ENCODE measurements at places on chromosomes 6 and 20. TPM values are rescaled to one million over a fixed set of nuclear protein-coding genes. Genes with fewer than 3 reads are reported as not detected.

The BFSP1 gene
- 1.7 TPM for total RNA-seq

GRCh38 chr6:90123831-90124230 lies 172.8 kb downstream of the BACH2 start:
- no peak for DNase-seq

DNA sequence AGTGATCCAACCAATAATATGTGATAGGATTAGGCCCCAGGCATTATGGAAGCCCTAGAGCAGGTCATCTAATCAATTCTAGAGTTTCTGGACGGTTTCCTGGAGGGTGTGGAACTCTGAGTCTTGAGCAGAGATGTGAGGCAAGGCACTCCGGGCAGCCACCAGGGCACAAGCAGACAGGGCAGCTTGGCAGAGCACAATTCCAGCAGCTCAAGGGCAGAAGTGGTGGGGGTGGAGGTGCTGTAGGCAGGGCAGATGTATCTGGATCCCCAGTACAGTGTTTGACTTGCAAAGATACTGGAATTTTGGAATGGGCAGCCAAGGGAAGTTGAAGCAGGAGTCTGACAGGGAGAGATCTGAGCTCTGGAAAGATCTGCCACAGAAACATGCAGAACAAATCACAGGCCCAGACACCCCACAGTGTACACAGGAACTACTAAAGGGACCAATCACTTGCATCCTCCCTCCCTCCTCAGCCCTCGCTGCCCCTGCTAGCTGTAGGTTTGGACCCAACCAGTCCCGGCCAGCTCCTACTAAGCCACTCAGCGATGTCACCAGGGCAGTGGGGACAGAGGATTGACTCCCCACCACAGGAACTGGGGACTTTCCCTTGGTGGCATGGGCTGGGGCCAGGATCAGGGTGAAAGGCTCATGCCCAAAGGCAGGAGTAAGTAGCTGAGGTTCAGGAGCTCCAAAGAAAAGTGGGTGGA lies 47.0 kb downstream of the TFEB start:
- DNase-seq, result no peak

- DNase-seq, result no peak
Measured at GRCh38 chr6:40957616-40958492, 81.2 kb downstream of the UNC5CL start.

DNA sequence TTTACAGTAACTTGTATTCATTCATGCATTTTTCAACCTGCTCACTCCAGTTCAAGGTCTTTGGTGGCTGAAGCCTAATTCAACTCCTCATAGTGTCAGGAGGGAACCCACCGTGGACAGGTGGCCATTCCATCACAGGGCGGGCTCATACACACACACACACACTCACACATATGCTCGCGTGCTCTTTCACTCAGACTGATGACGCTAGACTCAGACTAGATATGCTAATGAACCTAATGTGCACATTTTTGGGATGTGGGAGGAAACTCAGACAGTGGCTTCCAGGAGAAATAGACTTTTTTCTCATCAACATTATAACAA lies 56.7 kb downstream of the TRIM27 start:
- DNase-seq, result no peak

- peak; percentile 22 for DNase-seq
Measured at GRCh38 chr6:170176898-170177771, 113.7 kb downstream of the DLL1 start.

GRCh38 chr20:32767418-32768198 lies 5.4 kb downstream of the DNMT3B start:
- DNase-seq, result no peak

GRCh38 chr6:158744986-158745430 lies 74.2 kb downstream of the EZR start:
- no peak for DNase-seq

GRCh38 chr20:23147964-23148730 lies 62.0 kb upstream of the CD93 start:
- DNase-seq, result no peak

The SFTA2 gene
- total RNA-seq, result 374 TPM

The OR10C1 gene
- not detected for total RNA-seq

The RAET1G gene
- total RNA-seq, result 0.61 TPM

DNA sequence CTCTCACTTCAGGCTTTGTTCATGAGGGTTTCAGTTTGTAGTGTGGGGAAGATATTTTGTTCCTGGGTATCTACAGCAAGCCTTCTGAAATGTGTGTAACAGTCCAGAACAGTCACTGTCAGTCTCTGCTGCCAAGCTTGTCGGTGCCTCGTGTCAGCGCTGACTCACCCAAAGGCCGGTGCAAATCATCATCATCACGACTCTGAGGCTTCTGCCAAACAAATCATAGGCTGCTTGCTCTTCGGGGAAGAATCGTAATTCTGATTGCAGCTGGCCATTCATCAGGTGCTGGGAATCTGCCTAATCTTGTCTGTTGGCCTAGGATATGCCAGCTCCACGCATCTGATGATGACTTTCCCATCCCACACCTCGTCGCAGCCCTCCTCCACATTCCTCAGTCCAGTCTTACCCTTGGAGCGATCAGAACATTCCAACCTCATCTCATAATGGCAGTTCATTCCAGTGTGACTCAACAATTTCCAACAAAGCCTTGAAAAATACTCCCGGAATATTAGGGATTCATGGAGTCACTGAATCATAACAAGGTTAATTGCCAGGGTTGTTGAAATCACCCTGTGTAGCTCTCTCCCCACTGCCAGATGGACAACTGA lies 40.9 kb downstream of the ALDH8A1 start:
- peak; percentile 21 for DNase-seq

The GABRR1 gene
- total RNA-seq, result not detected

GRCh38 chr6:129543981-129544380 lies 166.0 kb downstream of the ARHGAP18 start:
- DNase-seq, result no peak

The TAGAP gene
- 8.9 TPM for total RNA-seq

GRCh38 chr20:24392612-24393011 lies 76.8 kb upstream of the SYNDIG1 start:
- DNase-seq, result no peak

The C6orf58 gene
- total RNA-seq, result not detected

The MROH8 gene
- 3.3 TPM for total RNA-seq

DNA sequence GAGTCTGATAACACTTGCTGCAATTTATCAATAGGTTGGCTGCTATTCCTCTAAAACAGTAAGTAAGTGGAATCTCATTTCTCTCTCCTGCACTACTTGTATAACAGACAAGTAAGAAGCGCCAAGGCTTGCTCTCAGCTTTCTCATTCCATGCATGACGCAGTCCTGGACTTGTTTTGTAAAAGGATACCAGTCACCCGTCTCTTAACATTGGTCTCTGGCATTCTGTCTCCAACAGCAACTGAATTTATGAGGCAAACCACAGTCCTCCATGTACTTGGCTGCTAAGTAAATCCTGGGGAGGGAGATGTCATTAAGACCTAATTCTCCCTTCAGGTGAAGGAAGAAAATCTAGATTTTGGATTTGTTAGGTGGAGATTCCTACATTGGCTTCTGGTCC lies 115.4 kb downstream of the OPN5 start:
- no peak for DNase-seq

- DNase-seq, result no peak
Measured at GRCh38 chr20:18403269-18403668, 63.6 kb downstream of the DZANK1 start.

The HUS1B gene
- 1.2 TPM for total RNA-seq

DNA sequence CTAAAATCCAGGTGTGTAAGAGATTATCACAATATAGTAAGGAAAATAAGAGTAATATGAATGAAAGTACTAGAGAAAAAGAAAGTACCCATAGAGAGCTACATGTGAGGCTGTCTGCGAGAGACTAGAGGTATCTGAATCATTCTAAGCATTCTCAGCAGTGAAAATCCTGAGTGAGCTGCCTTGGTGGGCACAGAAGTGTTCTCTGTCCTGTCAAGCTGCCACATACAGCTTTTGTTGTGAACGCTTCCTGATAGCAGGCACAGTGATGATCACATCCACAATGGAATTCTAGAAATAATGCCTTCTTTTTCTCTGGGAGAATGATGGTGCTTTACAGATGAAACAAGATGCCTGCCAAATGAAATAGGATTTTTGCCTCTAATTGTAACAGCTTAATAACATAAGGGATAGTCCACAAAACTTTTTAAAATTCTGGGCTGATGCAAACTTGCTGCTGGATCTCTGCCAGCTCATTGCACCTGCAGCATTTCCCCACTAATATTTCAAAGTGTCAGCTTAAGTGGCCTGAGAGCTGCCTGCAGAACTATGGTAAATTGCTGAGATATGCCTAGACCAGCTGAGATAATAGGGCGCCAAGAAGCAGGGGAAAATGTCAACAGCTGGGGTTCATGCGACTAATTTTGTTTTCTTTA lies 620.5 kb downstream of the DOK5 start:
- no peak for DNase-seq

The GNAS-AS1 gene
- total RNA-seq, result 0.80 TPM

DNA sequence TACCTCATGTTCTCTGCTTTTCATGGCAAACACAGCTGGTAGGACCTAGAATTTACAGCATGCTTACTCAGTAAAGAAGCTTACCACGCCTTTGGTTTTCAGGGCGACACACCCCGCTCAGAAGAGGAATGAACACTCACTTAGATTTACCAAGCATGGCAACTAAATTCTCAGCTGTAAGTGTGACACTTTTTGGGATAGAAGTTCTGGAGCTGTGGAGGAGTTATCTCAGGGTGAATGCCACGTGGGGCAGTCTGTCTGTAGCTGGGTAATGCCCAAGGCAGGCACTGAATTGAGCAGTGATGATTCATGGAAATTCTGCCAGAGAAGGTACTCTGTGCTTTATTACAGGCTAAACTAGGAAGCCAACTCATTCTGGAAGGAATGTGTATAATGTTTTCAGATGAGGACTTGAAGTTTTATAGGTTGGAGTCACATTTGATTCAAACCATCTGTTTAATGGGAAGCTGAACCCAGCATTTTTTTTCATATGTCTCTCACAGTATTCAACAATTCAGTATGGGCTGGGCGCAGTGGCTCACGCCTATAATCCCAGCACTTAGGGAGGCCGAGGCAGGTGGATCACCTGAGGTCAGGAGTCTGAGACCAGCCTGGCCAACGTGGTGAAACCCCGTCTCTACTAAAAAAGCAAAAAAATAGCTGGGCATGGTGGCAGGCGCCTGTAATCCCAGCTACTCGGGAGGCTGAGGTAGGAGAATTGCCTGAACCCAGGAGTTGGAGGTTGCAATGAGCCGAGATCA lies 3.5 kb upstream of the PRIM2 start:
- no peak for DNase-seq

GRCh38 chr20:24723647-24724352 lies 225.3 kb upstream of the CST7 start:
- DNase-seq, result no peak

The WFDC10B gene
- total RNA-seq, result 2.0 TPM

GRCh38 chr20:63409066-63409833 lies 48.1 kb upstream of the CHRNA4 start:
- no peak for DNase-seq

DNA sequence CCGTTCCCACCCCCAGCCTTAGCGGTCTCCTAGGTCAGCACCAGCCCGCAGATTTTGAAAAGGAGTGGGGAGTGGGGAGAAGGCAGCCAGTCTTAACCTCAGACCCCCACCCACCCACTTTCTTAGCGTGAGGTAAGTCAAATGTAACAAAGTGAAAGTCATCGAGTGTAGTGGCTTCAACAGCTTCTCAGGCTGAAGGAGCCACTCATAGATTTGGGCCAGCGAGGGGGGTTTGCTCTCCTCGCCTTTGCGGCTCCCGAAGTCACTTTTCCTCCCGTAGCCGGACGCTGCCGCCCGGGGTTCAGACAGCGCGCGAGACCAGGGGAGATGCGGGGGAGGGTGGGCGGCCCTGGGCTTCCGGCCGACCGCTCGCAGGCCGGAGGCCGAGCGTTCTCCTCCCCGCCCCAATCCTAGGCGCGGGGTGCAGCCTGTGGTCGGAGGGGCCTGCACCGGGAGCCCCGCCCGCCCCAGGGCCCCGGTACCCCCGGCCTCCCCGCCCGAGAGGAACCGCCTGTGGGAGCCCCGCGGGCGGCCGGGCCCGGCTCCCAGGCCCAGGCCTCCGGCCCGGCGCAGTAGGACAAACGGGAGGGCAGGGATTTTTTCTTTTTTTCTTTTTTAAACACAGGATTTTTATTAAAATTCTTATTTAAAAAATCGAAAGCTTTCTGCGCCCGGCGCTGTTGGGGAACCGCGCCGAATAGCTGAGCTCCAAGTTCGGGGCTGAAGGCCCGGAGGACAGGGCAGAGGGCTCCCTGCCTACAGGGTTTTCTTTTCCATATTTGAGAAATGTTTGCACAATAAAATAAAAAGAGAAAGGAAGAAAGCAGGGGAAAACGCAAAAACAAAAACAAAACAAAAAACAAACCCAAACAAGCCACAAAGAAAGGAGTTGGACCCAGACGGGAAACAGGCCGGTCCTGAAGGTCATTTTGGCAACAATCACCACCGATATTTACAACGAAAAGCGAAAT lies 3.2 kb downstream of the NKX2-2 start:
- DNase-seq, result peak; percentile 38

DNA sequence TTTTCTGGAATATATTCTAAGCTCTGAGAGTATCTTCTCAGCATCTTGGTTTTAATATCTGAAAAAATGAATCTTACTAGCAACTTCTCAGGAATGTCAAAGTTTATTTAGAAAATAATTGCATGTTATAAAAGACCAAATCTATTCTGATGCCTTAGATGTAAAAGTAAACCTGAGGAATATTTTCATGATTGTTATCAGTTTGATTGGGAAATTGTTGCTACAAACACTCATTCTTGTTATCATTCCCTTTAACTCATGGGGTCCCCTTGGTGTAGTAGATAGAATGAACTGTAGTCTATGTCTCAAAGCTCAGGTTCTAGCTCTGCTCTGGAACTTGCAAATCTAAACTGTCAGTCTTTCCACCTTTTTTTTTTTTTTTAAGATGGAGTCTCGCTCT lies 50.0 kb downstream of the SNRNP48 start:
- no peak for DNase-seq

GRCh38 chr6:157892363-157892877 lies 69.4 kb downstream of the SNX9 start:
- DNase-seq, result no peak

- no peak for DNase-seq
Measured at GRCh38 chr6:35897036-35897435, 23.9 kb downstream of the SRPK1 start.

- no peak for DNase-seq
Measured at GRCh38 chr6:2346078-2346477, 100.7 kb upstream of the GMDS start.

- no peak for DNase-seq
Measured at GRCh38 chr20:50260479-50261221, 70.0 kb downstream of the CEBPB start.

- no peak for DNase-seq
Measured at GRCh38 chr20:10002866-10003265, 31.9 kb upstream of the ANKEF1 start.

Measured in lung (tissue), 17 donors.